Neuronal stem cell (in vitro differentiated cells): ENCODE measurements at places on chromosomes 1 and 21.

- DNase-seq, result no peak
Observed at GRCh38 chr1:27600498-27601175, 3.3 kb downstream of the AHDC1 start.

GRCh38 chr1:207021139-207021861 lies 11.3 kb downstream of the C1orf116 start:
- DNase-seq, result no peak

DNA sequence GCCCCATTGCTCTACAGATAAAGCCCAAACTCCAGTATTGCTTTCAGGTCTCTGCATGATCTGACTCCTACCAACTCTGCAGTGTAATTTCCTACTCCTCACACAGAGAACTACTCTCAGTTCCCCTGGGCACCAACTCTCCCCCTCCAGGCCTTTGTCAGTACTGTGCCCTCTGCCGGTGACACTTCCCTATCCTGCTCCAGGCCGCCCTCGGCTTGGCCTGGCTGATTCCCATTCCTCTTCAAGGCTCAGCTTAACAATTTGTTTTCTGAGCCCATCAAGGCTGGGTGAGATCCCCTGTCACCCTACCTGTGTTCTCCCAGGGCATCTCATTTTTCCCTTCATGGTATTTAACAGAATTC lies 2.6 kb downstream of the SLAMF8 start:
- DNase-seq, result no peak

GRCh38 chr1:84433258-84434080 lies 35.2 kb downstream of the DNASE2B start:
- DNase-seq, result peak; percentile 48

- no peak for DNase-seq
Observed at GRCh38 chr1:227068883-227069282, 128.8 kb downstream of the COQ8A start.
